NB4 (cell line): ENCODE measurements at places on chromosomes 5 and 9.

DNA sequence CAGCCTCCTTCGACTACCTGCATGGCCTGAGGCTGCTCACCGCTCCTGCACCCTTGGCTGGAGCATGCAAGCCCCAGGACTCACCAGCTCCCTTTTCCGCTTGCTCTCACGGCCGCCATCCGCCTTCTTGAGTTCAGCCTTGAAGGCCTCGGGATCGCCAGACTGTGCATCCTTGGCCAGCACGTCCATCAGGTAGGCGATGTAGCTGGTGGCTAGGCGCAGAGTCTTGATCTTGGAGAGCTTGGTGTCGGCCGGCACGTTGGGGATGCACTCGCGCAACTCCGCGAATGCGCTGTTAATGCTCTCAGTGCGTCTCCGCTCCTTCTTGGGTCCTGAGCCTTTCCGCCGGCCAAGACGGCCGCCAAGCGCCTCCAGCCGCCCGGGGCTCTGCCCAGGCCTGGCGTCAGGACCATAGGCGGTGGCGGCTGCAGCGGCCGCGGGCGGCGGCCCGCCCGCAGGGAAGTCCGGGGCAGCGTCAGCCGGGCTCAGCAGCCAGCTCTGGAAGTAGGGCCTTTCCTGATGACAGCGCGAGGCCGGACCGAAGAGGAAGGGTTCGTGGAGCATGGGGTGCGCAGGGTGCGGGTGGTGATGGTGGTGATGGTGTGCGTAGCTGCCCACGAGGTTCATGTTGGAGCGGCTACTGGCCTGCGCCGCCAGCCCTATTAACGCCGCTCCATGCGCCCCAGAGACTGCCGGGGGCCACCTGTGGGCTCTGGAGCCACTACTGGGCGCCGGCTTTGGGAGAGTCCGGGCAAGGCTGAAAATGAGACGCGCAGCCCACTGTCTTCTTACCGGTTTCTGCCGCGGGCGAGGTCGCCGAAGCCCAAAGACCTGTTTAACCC lies 424 bp downstream of the HAND1 start:
- DNase-seq, result no peak

GRCh38 chr5:160788102-160788660 lies 63.8 kb downstream of the ATP10B start:
- DNase-seq, result no peak

GRCh38 chr9:5089737-5090136 lies 95.7 kb downstream of the INSL6 start:
- DNase-seq, result no peak

GRCh38 chr5:565782-566440 lies 41.7 kb upstream of the SLC9A3 start:
- peak; percentile 30 for DNase-seq

- peak; percentile 72 for DNase-seq
Observed at GRCh38 chr5:96434201-96434645, 1.2 kb upstream of the PCSK1 start.

GRCh38 chr9:135783540-135784245 lies 81.7 kb downstream of the KCNT1 start:
- DNase-seq, result no peak

- no peak for DNase-seq
Observed at GRCh38 chr5:40227366-40227765, 452.3 kb upstream of the PTGER4 start.

- peak; percentile 11 for DNase-seq
Observed at GRCh38 chr5:68740226-68740910, 353.4 kb upstream of the SLC30A5 start.

- DNase-seq, result no peak
Observed at GRCh38 chr5:111310711-111311620, 86.8 kb downstream of the CAMK4 start.

- no peak for DNase-seq
Observed at GRCh38 chr9:95880021-95880690, 4.7 kb downstream of the ERCC6L2 start.

DNA sequence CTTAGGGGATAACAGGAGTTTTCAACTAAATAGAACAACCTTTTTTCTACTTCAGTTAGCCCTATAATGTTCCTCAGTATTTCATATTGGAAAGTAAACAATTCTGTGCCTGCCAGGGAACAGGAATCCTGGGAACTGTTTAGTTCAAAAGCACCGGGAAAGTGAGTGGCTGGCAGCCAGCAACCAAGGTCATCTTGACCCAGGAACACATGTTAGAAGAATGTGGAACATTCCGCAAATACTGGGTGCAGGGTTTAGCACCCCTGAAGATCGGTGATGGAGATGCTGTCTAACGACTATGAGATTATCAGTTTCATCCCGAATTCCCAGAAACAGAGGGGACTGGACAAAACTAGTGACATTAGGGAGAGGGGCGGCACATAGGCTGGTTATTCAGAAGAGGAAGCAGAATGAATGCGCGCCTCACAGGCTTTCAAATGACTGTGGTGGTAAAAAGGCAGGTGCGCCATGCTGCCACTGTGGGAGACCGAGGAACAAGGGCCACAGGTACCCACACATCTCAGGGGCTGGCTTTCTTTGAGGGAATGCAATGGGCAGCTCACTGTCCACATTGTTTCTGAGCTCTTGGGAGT lies 51.2 kb downstream of the IPPK start:
- no peak for DNase-seq

DNA sequence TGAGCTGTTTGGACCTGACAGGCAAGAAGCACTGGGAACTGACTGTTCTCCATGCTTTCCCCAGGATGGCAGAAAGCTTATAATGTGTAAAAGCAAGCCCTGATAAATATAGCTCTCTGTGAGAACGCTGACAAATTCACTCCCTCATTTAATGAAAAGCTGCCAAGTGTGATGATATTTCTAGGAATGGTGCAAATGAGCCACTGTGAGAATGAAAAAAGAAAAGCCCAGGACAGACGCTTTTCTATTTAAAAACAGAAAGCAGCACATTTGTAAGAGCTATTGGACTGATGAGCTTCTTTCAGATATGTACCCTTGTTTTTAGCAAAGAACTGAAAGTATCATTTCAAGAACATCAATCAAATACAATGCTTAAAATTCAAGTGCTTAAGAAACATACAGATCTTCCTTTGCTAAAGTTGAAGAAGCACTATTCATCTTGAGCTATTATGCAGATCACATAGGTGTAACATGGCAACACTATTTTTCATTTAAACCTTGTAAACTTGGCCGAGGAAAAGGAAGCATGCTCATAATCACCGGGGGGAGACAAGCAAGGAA lies 842.6 kb upstream of the ACO1 start:
- no peak for DNase-seq

GRCh38 chr5:159734366-159734765 lies 181.9 kb upstream of the ADRA1B start:
- no peak for DNase-seq
